ENCODE measurements at places on chromosomes 2 and 18.

- no peak for DNase-seq
Observed at GRCh38 chr2:51013079-51013932, 18.6 kb downstream of the NRXN1 start.

GRCh38 chr2:65487404-65487803 is 55.0 kb upstream of the SPRED2 start:
- no peak for DNase-seq

GRCh38 chr18:47847635-47848034 is 82.8 kb downstream of the SMAD2 start:
- DNase-seq: no peak

GRCh38 chr2:70835643-70836042 is at the start of gene CD207:
CD207 (minus strand) TSS chr2:70835816; CDS start chr2:70835776, 40 bp downstream.
- DNase-seq: no peak

- no peak for DNase-seq
Observed at GRCh38 chr2:85600235-85600575, 2.3 kb downstream of the TMEM150A start.

DNA sequence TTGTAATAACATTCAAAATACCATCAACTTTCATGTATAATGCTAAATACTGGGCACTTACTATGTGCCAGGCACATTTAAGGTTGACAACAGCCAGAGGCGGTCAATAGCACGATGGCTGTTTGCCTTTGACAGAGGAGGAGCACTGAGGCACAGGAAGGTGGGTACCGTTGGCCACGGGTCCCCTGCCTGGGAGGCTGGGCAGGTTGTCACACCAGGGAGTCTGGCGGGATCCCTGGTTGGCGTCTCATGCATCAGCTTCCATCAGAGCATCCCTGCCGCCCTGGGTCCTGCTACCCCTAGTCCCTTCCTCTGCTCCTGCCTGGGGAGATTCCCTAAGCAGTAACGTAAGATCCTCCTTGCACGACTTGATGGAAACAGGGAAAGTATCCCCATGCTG is 19.4 kb downstream of the ALLC start:
- DNase-seq: no peak

- DNase-seq: no peak
Observed at GRCh38 chr2:216715402-216715974, 20.1 kb upstream of the IGFBP5 start.

GRCh38 chr2:18724371-18725145 is 135.2 kb upstream of the NT5C1B start:
- DNase-seq: no peak

GRCh38 chr2:241982706-241983570 is 113.4 kb downstream of the RTP5 start:
- no peak for DNase-seq

GRCh38 chr2:176500901-176501300 is 231.7 kb downstream of the MTX2 start:
- no peak for DNase-seq

GRCh38 chr2:88738271-88738670 is 46.8 kb downstream of the RPIA start:
- no peak for DNase-seq

DNA sequence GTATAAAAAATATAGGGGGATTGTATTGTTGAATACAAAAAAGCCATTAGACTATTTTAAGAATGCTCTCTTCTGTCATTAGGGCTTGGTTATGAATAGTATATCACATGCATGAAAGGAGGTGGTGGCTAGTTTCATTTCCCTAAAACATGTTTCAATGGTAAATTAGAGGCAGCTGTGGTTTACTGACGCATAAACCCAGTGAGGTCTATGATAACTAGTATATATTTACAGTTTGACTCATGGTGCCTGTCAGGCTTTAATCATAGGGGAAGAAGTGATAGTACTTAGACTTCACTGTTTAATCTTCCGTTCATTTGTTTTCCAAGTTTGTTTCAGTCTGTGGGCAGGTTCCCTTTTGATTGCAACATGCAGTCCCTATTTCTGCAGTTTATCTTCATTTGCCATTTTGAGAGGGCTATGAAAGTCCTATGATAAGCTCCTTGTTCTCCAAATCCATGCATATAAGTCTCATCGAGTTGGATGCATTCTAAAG is 55.1 kb upstream of the MAP4K3 start:
- DNase-seq: peak; percentile 33

DNA sequence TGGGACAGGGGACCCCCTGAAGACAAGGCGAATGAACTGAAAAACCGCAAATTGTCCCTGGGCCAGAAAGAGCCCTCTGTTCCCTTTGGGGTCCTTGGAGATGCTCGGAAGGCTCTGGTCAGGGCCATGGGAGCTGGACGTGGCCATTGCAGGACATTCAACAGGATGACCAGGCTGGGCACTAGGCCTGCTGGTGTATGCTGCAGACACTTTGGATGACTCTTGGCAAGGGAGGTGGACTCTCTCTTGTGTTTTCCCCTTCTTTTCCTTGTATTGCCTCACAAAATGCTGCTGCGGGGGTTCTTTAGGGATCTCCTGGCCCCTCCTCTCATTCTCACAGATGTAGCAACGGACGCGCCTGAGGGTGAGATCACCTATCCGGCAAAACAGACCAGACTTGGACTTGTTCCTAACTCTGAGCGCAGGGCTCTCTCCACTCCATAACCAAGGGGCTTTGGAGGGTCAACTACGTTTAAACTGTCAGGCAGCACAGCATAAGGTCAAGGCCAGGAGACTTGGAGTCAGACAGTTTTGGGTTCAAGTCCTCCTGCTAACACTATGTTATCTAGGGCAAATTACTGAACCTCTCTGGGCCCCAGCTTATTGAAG is 41.8 kb upstream of the SH3RF3 start:
- no peak for DNase-seq

GRCh38 chr2:162103443-162104009 is 29.5 kb upstream of the DPP4 start:
- no peak for DNase-seq

DNA sequence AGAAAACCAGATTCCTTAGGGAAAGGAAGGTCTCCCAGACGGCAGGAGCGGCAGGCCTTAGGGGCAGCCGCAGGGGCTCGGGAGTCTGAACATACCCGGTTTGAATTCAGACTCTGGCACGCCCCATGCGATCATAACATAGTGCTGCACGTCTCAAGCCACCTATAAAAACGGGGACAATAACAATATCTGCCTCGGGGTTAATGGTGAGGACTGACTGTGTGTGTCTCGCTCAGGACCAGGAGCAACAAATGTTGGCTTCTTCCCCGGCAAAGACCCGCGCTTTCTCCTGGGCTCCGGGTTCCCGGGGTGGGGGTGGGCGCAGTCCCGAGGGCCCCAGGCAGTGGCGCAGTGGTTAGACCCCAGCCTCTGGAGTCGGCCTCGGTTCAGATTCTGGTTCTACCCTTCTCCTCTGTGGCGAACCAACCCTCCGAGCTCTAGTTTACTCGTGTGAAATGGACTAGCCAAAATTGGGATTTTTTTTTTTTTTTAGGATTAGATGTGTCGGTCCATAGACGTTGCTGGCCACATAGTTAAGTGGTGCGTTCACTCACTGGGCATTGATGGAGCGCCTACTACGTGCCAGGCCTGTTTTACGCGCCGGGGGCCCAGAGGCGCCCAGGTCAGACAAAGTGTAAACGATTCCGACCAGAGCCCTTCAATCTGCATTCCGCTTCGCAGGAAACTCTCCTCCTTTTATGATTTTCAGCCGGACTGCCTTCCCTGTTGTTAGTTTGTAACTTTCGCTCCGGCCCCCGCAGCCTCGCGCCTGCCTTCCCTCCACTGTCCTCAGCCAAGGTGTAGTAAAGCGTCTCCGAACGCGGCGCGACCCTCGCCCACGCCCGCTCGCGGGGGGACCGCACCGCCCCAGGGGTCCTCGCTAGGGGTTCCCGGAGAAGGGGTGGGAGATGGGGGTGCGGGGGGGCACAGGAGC is 820 bp upstream of the SH3BP4 start:
- DNase-seq: no peak
